Tongue (tissue), 3 donors: ENCODE measurements at places on chromosomes 4 and X. TPM values are rescaled to one million over a fixed set of nuclear protein-coding genes. Genes with fewer than 3 reads are reported as not detected.

The XAGE1A gene
- not detected for total RNA-seq

The GABRQ gene
- total RNA-seq = 1.0 TPM

The WNK3 gene
- 2.7 TPM for total RNA-seq

The MAGEC1 gene
- not detected for total RNA-seq

The HSD17B13 gene
- not detected for total RNA-seq

The CPLX1 gene
- total RNA-seq = not detected

- peak; percentile 12 for DNase-seq
These were observed 25.6 kb upstream of the MSMO1 start for GRCh38 chr4:165301833-165302232.

- peak; percentile 57 for DNase-seq
These were observed 1.1 kb downstream of the FBXW7 start for GRCh38 chr4:152534541-152535359.

GRCh38 chr4:39823191-39823590 lies 125.3 kb downstream of the UBE2K start:
- DNase-seq = peak; percentile 20

- DNase-seq = peak; percentile 77
These were observed 156.5 kb upstream of the ETNPPL start for GRCh38 chr4:108919226-108919893.

DNA sequence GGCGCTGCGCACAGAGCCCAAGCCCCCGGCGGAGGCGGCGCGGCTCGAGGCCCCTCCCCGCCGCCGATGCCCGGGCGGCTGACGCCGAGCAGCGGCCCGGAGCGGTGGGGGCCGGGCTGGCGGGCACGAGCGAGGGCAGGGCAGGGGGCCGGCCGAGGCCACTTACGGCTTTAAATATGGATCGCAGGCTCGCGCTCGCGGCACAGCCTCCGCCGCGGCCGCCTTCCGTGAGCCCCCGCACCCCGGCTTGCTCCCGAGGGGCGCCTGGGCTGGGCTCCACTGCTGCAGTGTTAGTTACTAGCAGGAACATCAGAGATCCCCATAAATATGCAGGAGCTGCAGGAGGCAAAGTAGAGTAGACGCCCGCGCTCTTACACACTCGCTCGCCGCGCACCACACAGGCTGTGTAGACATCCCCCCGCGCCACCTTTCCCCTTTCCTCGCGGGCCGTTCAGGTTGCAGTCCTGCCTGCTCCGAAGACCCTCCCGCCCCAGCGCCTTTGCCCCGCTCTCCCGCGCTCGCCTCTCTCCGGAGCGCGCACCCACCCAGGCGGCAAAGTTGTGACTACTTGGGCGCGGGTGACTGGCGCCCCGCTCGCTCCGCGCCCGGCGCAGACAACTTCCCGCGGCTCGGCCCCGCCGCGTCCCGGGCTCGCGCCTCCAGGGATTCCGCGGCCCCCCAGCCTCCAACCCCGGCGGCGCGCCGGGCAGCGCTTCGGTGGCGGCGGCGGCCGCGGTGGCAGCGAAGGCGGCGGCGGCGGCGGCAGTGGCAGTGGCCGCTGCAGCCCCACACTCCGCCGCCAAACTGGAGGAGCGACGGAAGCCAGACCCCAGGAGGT lies 152.0 kb upstream of the SLC4A4 start:
- DNase-seq = peak; percentile 81

- no peak for DNase-seq
These were observed 41.6 kb upstream of the NYX start for GRCh38 chrX:41405551-41405950.

DNA sequence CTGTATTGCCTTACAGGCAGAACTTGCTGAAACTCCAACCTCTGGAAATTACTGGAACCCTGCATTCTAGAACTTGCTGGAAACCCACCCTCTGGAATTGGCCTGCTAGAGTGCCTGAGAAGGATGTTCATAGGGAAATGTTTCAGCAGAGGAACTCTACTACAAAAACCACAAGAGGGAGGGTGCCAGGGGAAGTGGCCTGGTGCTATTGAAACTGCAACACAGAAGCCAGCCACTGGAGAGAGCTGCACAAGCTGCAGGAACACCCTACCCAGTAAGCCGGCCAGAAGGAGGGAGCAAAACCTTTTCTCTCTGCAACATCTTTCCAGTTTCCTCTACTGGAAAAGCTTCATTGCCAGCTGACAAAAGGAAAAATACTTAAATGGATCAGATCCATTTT lies 2.5 kb upstream of the BRWD3 start:
- DNase-seq = peak; percentile 3

- DNase-seq = peak; percentile 49
These were observed 625.5 kb downstream of the TLL1 start for GRCh38 chr4:166498546-166498945.

DNA sequence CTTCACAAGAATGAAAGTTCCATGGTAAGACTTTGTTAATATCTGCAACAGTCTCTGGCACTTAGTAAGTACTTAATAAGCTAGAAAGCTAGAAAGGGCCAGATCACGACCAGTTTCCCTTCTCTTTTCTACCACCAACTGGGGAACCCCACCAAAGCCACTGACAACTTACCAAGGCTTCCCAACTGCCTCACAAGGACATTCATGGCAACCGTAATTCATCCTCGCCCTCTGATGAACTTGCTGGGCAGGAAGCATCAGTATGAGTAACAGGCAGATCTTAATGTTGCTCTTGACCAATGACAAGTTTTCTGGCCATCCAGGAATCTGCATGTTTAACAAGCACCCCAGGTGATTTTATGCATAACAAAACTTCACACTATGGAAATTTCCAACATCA lies 23.2 kb upstream of the ZCCHC13 start:
- no peak for DNase-seq

DNA sequence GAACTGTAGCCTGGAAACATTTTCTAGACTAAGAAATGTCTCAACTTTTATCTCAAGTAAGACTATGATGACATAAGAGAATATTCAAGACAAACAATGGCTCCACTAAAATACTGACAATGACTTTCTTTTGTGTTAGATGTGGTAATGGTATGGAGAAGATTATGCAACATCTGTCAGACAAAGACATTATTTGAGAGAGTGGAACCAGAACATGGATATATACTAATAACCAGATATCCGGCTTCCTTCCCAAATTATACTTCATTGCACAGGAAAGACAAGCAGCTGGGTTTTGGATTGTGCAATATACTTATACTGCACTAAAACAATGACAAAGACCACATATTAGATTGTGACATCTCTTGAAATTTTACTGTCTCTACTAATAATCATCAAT lies 290.8 kb upstream of the GIMD1 start:
- peak; percentile 25 for DNase-seq

GRCh38 chr4:58983887-58984286 lies 1873.7 kb upstream of the IGFBP7 start:
- no peak for DNase-seq

GRCh38 chr4:164807611-164808010 lies 53.7 kb downstream of the SMIM31 start:
- DNase-seq = no peak

- DNase-seq = no peak
These were observed 60.5 kb upstream of the PGRMC2 start for GRCh38 chr4:128347930-128348660.

- no peak for DNase-seq
These were observed 11.7 kb upstream of the MSANTD1 start for GRCh38 chr4:3237266-3237665.

GRCh38 chr4:138727731-138728130 lies 287.9 kb upstream of the NOCT start:
- peak; percentile 7 for DNase-seq
